ENCODE measurements at places on chromosomes 6 and 20.

DNA sequence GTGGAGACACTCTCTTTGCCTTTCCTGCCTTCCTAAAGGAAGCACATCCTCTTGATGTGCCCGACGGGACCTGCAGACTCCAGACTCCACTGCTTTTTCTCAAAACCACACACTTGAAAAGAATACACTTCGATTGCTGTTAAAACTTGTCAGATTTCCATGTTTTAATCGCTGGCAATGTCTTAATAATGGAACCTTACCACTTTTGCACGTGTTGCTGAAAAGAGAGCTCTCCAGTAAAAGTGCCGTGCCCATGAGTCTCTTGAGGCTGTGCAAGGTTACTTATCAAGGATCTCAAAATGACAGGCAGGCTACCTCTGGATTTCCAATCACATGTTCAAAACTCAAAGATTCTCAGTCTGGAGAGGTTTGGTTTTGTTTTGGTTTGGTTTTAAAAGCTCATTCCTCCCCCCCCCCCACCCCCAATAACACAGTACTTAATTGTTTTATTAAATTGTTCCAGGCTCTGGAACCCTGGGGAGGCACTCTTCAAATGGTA, 12.0 kb upstream of the TFAP2A start:
- DNase-seq: no peak

- no peak for DNase-seq
Observed at GRCh38 chr6:20146291-20146690, 66.0 kb downstream of the MBOAT1 start.

DNA sequence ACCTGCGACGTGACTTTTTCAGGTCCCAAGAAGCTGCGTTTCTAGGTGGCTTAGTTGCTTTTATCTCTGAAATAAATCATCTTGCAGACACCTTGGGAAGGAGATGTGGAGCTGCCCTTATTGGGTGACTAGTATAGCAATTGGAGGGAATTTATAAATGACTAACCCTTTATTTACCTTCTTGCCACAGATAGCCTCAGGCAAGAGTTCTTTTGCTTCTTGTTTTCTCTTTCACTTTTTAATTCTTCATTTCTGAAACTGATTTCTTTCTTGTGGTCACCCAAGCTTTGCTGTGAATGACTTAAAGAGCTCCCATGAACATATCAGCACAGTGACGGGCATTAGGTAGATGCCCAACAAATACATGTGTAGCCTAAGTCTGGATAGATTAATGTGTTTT, 3.0 kb downstream of the ADGRF4 start:
- DNase-seq: no peak

DNA sequence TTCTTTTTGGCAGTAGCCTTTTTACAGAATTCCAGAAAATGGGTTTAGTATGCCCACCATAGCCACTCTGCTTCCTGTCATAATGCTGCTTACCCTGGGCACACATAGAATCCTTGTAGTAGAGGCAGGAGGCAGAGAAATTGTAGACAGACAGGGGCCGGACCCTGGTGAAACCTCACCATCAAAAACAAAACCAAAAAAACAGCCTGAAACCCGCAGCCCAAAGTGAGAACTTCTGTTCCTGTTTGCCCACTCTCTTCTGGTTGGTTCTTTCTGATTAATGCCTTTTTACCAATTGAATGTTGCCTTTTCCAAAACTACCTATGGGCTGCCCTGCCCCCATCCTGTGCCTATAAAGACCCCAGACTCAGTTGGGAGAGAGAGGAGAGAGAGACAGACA, 188.2 kb downstream of the CDKAL1 start:
- no peak for DNase-seq

GRCh38 chr20:63641792-63642523, 11.3 kb downstream of the STMN3 start:
- DNase-seq: peak; percentile 81

- no peak for DNase-seq
Observed at GRCh38 chr20:17933711-17934110, 34.9 kb downstream of the SNX5 start.

DNA sequence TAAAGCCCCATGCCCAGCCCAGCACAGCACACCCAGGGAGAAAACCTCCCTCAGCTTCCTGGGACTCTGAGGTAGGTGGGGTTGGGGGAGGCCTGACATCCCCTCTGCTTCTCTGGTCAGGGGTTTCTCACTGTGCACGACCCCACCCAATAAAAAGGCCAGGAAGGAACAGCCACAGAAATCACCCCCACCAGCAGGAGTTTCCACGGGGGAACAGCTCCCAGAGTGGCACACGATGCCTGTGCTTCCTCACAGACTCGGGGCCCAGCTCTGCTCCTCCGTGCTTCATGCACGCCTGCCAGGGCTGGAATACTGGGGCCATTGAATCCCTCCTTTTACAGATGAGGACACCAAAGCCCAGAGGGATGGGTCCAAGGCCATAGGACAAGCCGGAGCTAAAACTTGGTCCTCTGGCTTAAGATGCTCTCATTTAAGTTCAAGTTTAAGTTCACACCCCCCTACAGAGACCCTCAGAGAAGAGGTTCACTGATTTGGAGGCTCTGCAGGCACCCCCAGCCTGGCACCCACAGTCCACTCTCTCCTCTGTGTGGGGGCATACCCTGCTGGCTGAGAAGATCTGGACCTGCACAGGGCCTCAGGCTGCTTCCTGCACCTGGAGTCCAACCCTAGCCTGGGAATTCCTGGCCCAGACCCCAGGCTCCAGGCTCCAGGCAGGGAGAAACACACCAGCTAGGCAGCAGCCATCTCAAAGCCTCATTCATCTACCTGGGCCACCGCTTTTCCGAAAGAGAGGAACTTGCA, 14.3 kb downstream of the ACSS1 start:
- no peak for DNase-seq

DNA sequence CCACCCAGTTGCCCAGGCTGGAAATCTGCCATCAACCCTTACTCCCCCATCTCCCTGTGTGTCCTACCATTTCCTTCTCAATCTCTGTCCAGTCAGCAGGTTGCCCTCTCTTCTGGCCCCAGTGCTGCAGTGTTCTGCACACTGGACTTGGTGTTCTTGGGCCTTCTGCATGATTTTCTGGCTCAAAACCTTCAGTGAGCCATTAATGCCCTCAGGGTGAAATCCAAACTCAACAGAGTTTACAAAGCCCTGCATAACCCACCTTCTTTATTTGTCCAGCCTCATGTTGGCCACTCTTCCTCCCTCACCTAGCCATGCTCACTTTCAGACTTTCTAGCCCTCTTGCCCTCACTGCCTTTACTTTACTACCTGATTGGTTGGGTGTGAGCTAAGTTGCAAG, 5.0 kb upstream of the GSTA3 start:
- no peak for DNase-seq

DNA sequence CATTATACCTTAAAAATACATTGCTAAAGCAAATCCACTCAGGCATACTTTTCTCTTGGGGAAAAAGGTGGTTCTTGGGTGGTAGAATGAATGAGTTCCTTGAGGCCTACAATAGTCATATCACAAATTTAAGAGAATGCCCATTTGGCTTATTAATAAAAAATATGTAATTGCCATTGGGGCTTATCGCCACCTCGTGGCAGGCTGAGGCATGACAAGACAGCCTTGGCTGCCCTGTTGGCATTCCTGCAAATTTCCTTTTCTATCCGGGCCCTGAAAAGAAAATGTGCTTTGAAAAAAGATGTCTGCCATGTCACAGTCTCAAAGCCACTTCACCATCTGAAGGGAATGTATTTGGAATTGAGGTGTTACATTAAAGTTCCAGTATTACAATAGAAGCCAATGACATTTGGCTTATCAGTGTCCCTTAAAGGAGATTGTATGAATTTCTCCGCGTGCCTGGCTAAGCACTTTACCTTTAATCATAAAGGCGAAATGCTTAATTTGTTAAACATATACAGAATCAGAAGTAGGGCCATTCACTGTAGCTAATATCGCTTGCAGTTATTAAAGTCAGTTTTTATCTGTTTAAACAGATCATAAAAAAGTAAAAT, 188.3 kb upstream of the ZFP64 start:
- DNase-seq: peak; percentile 8

DNA sequence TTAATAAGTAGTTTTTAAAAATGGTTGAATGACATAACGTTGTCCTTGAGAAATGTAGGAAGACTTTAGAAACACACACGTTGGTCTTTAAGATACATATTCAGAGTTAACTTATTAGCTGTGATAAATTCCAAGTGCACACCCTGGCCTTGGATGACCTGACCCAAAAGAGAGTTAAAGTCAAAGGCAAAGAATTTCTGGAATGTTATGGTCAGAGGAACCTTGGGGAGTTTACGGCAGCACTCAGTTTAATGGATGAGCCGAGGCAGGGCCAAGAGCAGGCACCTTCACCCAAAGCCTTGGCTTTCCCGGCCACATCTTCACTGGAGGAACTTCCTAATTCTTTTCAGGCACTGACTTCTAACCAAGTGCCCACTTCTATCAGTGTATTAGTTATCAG, 200.5 kb downstream of the SMOC2 start:
- DNase-seq: no peak

- DNase-seq: no peak
Observed at GRCh38 chr6:71394926-71395325, 106.3 kb downstream of the OGFRL1 start.

GRCh38 chr20:2460752-2461424, 9.7 kb downstream of the SNRPB start:
- no peak for DNase-seq

GRCh38 chr6:116323863-116324262, 44.1 kb upstream of the TSPYL1 start:
- DNase-seq: no peak

- DNase-seq: no peak
Observed at GRCh38 chr6:114955363-114955762, 612.5 kb upstream of the HS3ST5 start.

GRCh38 chr6:40722091-40722490, 134.9 kb upstream of the LRFN2 start:
- DNase-seq: no peak

DNA sequence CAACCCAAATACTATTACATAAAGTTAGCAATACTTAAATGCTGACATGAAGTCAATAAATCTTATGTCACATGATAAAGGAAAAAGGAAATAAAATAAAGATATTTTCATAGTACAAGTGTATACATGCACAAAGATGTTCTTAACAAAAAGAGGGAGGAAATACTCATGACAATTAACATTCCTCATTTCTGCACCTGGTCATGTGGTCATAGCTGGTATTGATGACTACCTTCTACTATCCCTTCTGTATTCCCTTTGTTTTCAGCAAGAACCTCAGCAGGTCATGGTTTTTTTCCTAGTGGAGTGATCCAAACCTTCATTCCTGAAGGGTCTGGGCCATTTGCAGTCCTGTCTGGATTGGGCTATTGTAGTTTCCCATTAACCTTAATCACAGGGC, 43.5 kb upstream of the FYN start:
- no peak for DNase-seq

DNA sequence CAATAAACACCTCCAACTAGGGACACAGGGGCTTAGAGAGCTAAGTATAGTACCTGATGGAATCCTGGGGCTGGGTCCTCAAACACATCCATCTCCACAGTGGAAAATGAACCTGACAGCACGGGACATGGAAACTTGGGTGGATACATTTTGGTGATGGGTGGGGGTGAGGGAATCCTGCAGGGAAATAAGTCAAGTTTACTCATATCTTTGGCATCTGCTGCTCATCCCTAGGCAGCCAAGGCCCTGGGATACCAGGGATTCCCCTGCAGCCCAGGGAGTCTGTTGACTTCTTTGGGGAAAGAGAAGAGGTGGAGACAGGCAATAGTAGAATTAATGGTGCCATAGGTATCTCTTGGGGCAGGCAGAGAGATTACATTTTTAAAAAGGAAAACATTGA, 6.6 kb downstream of the APOBEC2 start:
- DNase-seq: peak; percentile 37

DNA sequence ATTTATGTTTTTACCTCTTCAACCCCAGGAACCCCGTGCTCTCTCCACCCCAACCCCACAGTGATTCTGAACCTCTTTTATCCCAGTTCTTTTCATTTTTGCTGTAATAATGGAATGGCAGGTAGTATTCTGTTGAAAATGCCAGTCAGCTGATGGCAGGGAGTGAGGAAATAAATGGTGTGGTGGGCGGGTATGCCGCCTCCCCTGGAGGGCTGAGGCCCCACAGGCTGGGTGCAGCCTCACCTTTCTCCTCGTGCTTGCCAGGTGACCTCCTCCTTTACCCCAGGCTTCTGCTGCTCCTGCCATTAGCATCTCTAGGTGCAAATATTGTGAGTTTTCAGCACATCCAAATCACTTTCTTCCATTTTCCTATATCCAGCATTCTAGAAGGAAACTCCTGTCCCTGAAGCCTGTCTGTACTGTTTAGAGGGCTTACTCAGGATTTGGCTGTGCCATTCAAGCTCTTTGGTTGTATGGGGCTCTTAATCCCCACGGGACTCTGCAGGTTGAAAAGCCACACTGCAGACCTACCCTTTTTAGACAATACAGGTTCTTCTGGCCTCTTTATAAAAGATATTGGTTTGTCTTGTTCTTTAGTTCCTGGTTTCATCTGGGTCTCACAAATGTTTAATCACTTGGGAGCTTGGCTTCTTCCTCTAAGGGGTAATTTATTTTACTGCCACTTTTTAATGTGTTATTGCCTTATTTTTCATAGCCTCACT, 201.8 kb downstream of the JARID2 start:
- no peak for DNase-seq

- DNase-seq: no peak
Observed at GRCh38 chr6:148779142-148779562, 32.3 kb downstream of the UST start.

DNA sequence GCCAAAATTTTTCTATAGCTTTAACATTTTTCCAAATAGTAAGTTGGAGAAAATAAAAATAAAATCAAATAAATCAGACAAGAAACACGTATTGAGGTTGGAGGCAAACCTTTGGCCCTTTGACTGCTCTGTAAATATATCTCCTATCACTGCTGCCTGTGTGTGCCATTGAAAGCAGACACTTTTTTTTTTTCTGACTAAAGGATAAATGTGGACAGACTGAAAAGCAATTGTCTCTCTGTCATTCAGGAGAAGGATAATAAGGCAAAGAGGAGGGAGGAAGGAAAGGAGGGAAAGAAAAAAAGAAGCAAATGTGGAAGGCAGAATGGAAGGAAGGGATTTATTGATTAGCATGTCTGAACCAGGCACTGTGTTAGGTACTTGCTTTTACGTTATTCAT, 85.2 kb upstream of the SULF2 start:
- no peak for DNase-seq

GRCh38 chr6:95923518-95923917, 92.3 kb upstream of the FUT9 start:
- DNase-seq: peak; percentile 4

GRCh38 chr6:99013145-99013544, 65.4 kb upstream of the FBXL4 start:
- peak; percentile 52 for DNase-seq

GRCh38 chr6:20112841-20113240, 99.4 kb downstream of the MBOAT1 start:
- DNase-seq: no peak

GRCh38 chr6:75353644-75354043, 69.1 kb upstream of the TMEM30A start:
- no peak for DNase-seq

DNA sequence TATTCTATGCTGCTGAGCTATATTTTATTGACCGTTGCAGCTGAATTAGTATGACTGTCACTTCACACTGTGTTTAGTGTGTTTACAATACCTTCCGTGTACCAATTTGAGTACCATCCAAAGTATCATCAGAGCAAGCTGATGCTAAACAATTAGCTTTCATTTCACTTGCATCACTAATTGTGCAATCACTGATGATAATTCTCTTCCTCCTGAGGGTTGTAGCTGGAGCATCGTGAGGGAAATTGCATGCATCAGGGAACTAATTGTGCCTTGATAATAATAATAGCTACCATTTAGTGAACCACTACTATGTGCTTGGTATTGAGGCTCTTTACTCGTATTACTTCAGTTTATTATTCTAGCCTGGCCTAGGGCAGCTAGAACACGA, 384.8 kb upstream of the SOX4 start:
- no peak for DNase-seq

GRCh38 chr20:35264755-35265154, 13.2 kb downstream of the MMP24OS start:
- no peak for DNase-seq

Measured in hepatic stellate cell (primary cell).